ENCODE measurements at places on chromosomes 1 and 21.

DNA sequence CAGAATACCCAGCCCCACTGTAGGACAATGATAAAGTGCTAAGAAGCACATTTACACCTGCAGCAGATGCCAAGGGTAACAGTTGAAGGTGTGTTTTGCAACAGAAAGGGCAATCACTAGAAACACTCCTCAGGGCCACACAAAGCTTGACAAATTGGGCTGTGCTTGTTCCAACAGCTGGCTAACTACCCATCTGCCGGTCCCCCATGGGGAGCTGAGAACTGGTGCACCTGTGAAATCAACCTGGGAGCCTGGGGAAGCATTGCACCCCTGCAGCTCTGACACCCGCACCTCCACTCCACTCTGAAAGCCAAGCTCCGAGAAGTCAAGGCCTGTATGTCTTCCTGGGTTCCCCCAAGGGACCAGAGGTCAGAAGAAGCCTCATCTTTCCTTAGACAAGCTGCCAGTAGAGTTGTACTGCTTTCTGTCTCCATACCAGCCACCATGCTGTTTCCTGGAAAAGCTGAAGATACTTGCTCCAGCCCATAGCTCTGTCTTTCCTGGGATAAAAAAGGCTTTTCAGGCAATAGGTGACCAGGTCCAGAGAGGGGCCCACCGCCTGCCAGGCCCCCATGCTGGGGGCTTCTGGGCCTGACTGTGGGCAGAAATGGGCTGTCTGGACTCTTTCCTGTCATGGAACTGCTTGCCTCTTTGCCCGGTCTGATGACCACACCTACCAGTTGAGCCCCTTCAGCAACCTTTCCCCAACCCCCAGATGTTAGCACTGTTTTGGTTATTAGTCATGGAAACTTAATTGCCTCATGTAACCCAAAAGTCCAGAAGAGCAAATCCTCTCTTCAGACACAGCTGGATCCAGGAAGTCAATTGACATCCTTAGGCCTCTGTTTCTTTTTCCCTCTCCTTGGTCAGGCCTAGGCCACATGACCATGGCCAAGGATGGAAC, 93.6 kb downstream of the KIF14 start:
- DNase-seq = no peak

- DNase-seq = no peak
Observed at GRCh38 chr1:175168782-175169181, 23.8 kb downstream of the KIAA0040 start.

DNA sequence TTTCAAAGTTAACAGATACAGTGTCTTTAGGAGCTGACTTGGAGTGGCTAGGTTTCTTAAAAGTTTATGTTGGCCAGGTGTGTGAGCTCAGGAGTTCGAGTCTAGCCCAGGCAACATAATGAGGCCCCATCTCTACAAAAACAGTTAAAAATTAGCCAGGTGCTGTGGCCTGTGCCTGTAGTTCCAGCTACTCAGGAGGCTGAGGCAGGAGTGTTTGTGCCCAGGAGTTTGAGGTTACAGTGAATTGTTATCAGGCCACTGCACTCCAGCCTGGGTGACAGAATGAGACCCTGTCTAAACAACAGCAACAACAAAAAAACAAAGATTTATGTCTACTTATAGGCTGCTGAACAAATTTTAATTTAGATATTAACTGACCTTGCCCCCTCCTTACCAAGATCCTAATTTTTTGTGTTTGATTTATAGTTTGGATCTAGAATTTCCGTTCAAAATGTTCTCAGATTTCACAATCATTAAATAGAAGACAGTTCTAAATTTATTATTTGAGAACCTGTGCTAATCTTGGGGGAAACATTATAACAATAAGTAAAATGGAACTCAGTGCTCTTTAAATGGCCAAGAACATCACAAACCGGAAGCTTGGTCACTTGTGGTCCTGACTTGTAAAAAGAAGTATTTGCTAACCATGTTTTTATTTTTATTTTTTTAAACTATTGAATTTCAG, 67.8 kb downstream of the POU2F1 start:
- DNase-seq = no peak

GRCh38 chr1:244053831-244054230, 2.7 kb downstream of the ZBTB18 start:
- DNase-seq = no peak

DNA sequence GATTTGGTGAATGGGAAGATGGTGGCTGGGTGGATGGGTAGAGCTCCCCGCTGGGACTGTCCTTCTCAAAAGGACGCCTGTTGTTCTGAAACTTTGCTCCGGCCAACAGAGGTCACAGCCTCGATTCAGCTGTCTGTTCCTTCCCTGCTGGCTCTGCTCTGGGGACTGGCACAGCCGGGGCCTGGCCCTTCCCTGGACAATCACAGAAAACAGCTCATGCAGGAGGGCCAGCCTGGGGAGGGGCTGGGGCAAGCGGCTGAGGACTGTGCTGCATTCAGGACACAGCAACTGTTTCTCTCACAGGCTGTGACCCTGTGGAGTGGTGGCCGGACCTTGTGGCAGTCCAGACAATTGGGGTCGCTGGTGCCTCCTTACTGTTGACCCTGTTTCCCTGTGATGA, 110.7 kb upstream of the TMEM51 start:
- no peak for DNase-seq

DNA sequence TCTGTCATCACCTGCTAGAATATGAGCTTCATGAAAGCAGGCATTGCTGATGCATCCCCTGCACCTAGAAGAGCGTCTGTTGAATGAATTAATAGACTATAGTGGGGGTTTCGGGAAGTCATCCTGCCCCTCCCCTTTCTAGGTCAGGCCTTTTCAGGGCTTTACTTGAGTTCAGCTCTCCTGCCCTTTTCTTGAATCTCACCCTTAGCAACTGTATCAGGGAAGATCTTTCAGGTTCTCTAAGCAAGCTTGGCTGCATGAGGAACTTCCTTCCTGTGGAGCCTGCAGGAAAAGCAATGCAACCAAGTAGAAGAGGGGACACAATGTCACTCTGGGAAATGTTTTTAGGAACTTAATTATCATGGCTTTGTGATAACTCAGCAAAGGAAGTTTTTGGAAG, 27.2 kb upstream of the KIAA0040 start:
- DNase-seq = no peak

DNA sequence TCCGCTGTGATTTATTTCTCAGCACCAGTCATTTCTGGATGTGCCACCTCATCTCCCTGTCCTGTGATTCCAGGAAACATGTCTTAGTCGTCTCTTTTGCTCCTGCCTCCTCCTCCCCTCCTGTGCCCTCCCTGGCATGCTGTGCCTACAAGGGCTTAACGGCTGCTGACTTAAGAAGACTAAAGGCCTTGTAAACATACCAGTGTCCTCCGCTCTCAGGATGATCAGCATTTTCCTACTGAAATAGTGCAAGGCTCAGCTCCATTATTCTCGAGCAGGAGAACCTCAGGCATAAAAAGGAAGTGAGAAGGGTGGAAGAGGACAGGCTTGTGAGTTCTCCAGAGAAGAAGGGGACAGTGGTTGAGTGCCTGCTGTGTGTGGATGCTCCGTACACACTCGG, 61.6 kb upstream of the RUNX3 start:
- DNase-seq = no peak

DNA sequence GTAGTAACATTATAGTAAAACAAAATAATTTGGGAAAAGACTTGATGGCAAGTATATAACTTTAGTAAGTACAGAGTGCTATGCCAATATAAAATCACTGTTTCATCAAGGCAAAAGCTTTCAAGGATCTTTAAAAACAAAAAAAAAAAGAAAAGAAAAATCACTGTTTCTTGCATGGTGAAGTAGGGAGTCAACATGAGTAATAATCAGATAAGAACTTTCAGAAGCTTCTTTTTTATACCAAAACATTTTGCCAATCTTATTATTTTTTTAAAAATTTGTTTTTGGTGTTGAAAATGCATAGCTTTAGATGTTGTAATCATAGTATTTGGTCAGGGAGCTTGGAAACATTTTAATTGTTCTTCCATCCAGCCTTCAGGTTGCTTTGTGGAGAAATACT, 37.2 kb downstream of the CAMSAP2 start:
- no peak for DNase-seq

DNA sequence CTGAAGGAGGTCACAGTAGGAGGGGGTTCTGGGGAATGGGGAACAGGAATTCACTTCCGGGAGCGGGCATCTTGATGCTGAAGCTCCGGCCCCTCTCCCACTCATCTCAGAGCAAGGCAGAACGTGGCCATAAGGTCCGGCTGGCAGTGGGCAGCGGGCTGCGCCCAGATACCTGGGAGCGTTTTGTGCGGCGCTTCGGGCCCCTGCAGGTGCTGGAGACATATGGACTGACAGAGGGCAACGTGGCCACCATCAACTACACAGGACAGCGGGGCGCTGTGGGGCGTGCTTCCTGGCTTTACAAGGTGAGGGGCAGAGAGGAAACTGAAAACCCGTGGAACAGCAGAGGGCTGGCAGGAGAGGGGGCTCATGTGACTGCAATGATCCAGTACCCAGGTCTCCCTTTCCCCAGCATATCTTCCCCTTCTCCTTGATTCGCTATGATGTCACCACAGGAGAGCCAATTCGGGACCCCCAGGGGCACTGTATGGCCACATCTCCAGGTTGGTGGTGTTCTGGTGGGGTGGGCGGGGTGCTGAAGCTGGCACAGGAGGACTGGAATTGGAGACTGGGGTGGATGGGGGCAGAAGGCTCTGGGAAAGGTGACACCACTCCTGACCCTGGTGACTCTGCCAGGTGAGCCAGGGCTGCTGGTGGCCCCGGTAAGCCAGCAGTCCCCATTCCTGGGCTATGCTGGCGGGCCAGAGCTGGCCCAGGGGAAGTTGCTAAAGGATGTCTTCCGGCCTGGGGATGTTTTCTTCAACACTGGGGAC, 3.0 kb downstream of the SLC27A3 start:
- no peak for DNase-seq

DNA sequence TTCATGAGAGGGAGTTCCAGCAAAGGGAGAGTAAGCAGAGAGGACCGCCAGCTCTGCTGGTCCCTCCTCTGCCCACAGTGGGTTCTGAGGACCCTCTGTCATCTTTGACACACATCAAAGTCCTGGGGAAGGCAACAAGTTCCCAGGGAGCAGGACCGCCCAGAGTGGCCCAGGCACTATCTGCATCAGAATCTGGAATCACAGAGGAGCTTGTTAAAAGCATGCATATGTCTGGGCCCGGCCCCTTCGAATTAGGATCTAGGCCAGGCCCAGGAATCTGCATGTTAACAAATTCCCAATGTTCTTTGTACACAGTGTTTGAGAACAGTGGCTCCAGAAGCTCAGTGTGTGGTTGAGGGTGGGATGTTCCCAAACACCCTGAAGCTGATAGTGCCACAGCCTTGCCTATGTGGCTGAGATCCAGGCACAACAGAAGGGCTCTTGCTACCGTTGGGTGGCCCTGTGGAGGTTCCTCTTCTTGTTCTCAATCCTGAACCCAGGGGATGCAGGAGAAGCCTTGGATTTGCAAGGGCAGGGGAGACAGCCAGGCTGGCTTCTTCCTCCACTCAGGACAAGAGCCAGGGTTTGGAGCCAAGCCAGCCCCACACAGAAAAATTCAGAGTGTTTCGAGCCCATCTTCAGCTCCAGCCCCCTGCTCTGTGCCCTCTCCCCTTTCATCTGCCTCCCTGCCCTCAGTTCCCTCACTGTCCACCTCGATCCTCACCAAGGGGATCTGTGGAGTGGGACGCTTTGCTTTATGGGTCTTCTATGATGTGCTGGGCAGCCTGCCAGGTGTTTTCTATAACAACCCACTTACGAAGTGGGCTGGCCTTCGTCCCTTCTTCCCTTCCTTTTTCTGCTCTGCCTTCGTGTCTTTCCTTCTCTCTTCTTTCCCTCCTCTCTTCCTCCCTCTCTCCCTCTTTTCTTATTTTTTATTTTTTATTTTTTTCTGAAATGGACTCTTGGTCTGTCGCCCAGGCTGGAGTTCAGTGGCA, 129.0 kb upstream of the TMPRSS2 start:
- DNase-seq = no peak

DNA sequence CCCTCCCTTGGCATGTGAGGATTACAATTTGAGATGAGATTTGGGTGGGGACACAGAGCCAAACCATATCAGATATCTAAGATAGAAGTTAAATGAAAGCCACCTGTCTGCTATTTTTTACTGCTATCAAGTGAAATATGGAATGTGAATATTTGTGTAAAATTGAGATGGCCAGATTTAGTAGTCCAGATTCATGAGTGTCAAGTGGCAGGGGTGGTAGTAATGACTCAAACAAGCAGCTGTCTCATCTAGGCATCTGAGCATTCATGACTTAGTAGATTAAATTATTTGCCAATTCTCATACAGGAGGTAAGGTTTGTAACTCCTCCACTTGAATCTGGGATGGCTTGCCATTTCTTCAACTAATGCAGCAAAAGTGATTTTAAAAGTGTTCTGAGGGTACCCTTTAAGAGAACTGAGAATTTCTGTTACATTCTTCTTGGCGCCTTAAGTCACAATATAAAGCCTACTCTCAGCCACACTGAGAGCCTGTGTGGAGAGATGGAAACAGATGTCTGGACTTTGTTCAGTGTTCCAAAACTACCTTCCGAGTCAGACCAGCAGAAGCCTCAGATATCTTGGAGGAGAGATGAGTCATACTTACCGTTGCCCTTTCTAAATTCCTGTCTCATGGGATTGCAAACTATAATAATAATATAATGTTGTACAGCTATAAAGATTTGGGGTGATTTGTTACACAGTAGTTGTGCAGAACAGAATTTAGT, 1065.6 kb upstream of the TMPRSS15 start:
- no peak for DNase-seq

DNA sequence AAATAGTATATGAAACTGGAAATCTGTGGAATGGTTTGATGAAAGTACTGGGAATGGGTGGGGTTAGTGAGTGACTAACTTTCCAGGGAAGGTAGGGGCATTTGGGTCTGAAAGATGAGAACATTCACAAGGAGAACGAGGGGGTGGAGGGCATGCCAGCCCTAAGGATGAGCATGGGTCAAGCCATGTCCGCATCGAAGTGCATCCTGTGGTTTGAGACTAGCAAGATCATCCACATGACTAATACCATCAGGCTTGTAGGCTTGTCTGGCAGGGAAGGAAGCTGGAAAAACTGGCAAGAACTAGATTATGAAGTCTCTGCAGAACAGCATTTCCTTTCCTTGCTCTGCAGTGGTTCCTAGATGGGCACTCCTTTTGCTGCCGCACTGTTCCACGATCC, 70.4 kb upstream of the UBE2U start:
- no peak for DNase-seq

DNA sequence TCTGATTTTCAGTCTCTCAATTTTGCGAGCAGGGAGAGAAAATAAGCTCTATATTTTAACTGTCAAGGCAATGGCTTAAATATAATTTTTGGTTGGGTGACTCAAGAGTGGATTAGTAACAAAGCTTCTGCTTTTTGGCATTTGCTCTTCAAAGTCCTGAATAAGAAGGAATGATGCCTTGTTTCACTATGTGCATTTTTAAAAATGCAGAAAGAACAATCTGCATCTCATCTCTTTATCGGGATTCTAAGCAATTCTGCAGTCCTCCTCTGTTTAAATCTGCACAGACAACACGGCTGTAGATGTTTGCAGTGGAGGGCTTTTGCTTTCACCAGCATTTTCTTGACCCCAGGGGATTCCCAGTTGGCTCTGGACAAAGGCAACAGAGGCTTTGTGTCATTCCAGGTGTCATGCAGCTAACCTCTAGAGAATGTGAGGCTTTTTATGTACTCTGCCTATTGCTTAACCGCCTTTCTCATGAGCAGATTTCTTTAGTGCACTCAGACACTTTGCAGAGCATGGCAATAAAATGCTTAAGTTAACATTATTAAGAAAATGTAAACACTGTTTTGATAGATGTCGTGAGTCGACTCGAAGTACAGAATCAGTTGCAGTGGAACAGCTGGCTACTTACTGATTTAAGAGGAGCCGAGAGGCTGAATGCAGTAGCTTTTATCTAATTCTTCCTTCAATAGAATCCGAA, 783.2 kb upstream of the NEGR1 start:
- no peak for DNase-seq

GRCh38 chr1:1352786-1353388, 3.7 kb upstream of the DVL1 start:
- no peak for DNase-seq

- DNase-seq = no peak
Observed at GRCh38 chr1:212450331-212450881, 17.7 kb downstream of the NENF start.
